Sciatic nerve (tissue), 2 donors: ENCODE measurements at places on chromosomes 7 and 10. TPM values are rescaled to one million over a fixed set of nuclear protein-coding genes. Genes with fewer than 3 reads are reported as not detected.

DNA sequence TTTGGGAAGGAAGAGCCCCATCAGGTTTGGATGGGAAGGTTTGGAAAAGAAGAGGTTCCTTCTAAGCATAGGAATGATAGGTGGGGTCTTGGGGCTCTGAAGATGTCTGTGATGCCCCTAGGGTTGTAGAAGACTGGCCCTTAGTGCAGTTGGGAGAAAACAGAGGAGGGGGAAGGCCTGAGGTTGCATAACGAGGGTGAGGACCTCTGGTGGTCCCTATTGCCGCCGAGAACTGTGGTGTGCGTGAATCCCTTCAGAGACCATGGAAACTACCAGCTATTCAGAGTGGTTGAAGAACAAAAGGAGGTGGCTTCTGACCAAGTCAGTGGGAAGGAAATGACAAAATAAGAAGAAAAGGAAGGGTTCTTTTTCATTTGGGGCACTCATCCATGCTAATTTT, 3.1 kb upstream of the PKD2L1 start:
- DNase-seq, result no peak

GRCh38 chr10:113060201-113061053, 110.4 kb downstream of the TCF7L2 start:
- no peak for DNase-seq

DNA sequence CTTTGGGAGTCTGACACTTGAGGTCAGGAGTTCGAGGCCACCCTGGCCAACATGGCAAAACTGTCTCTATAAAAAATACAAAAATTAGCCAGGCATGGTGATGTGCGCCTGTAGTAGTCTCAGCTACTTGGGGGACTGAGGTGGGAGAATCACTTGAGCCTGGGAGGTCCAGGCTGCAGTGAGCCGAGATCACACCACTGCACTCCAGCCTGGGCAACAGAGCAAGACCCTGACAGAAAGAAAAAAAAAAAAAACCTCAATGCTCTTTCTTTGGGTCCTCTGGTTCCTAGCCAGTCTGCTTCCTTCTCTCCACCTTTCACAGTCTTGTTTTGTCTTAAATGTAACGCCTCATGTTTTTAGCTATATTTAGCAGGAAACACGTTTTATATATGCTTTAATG, 9.4 kb downstream of the OGDH start:
- DNase-seq, result no peak

DNA sequence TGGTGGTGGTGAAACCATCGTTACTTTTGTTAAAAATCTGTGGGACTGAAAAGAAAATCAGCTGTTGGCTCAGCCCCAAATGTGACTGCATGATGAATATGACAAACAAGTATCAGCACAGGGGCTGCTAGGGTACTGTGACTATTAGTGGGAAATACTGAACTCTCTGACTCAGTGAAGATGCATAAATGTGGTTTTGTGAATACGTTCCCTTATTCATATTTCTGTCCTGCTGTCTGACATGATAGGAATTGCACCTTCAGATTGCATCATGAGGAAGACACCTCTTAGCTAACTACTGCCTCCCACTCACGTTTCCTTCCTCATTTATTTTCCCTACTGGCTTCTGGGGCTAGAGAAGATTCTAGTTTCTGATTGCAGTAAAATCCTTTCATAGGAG, 1.4 kb downstream of the CLEC5A start:
- DNase-seq, result no peak

- DNase-seq, result no peak
These were observed 15.8 kb upstream of the MYL10 start for GRCh38 chr7:101644879-101645278.

DNA sequence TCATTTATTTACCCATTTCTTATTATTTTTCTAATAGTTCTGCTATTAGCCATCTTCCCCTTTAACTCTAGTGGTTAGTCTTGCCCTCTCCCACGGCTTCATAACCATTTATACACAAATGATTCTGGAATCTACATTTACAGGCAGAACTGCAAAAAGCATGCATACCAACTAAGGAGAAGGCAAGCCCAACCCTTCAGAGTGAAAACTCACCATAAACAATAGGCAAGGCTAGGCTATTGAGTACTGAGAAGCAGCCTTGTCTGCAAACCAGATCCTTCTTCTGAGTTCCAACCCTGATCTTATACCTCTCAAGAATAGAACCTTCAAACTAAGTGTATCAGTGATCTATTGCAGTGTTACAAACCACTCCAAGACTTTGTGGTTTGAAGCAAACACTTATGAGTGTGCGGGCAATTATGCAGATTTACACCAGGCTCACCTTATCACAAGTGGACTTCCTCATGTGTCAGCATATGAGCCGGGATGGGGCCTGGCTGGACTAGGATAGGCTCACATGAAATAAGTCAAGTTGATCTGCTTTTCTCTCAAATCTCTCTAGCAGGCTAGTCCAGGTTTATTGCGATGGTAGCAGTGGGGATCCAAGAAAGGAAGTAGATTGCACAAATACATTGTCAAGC, 896.9 kb upstream of the PHF14 start:
- DNase-seq, result no peak

DNA sequence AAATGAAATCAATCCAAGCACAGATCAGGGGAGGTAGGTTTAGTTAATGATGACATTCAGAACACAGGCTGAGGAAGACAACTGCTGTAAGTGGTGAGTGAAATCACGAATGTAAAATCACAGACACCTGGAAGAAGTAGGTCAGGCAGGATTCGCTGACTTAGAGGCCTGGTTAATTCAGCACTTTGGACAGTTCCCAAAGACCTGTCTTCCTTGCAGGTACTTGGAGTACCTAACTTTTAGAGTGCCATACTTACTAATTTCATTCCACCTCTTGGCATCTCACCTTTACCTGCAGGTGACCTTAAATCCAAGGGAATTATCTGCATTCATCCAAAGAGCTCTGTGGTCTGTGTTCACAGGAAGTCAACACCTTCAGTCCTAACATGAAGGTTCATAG, 822.3 kb downstream of the PHTF2 start:
- DNase-seq, result no peak

DNA sequence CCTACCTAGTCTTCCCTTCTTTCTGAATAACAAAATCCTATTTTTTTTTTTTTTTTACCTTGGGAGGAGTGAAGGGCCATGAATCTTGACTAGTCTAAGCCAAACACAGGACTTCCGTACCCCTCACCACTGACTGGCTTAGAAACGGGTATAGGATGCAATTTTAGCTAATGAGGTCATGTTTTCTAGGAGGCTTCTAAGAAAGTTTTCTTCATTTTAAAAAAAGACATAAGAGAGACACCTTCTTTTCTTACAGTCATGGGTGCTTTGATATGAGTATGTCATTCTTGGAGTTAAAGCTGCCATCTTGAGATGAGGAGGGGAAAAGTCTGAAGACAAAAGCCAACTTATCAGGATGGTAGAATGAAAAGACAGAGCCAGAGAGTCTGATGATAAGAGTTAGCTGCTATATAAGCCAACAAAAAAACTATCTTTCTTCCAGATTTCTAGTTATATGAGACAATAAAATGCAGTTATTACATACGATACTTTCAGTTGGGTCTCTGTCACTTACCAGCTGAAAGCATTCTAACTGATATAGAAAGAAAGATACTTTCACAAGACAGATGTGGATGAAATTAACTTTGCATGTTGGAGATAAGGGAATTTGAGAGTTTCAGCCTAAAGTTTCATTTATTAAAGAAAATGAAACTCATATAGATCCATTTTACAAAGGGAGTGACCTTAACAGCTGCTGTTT, 34.0 kb downstream of the ZNF438 start:
- DNase-seq, result no peak

DNA sequence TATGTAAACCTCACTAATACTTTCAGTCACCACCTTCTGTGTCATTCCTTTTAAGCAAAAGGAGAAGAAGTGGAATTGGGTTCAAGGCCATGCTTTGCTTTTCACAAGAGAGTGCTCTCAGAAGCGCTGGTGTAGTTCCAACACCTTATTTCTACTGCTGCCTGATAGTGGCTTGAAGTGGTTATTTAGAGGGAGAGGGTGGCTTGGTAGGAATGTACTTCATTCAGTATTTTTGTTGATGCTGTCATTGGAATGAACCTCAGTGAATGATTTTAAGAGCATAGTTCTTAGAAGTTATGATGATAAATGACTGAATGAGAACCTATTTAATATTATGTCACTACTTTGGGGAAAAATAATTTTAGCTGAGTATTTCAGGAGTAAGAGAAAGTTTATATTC, 396.7 kb downstream of the EXOC4 start:
- DNase-seq, result no peak

GRCh38 chr7:99210265-99210970, 2.5 kb upstream of the KPNA7 start:
- DNase-seq, result no peak

- no peak for DNase-seq
These were observed 76.3 kb upstream of the ABCB5 start for GRCh38 chr7:20539201-20539600.

- DNase-seq, result no peak
These were observed 20.6 kb upstream of the HOXA13 start for GRCh38 chr7:27220440-27220955.

GRCh38 chr10:52212802-52213201, 101.3 kb upstream of the DKK1 start:
- no peak for DNase-seq

The APBB1IP gene
- total RNA-seq, result 17.0 TPM

The CLRN3 gene
- not detected for total RNA-seq

The SYT15 gene
- 17.1 TPM for total RNA-seq

The NUTM2A gene
- total RNA-seq, result 0.89 TPM

The CCDC71L gene
- total RNA-seq, result 21.5 TPM
